ENCODE measurements at places on chromosomes 2 and 18. TPM values are rescaled to one million over a fixed set of nuclear protein-coding genes. Genes with fewer than 3 reads are reported as not detected.

HMSD gene
- not detected for total RNA-seq

ZNF519 gene
- 5.6 TPM for total RNA-seq

IMPACT gene
- 32.1 TPM for total RNA-seq

TMEM247 gene
- not detected for total RNA-seq

ITGB6 gene
- total RNA-seq, result not detected

KCNF1 gene
- total RNA-seq, result 1.9 TPM

CAPN14 gene
- not detected for total RNA-seq

UPP2 gene
- not detected for total RNA-seq

KYNU gene
- not detected for total RNA-seq

RTP5 gene
- total RNA-seq, result not detected

CENPA gene
- 42.0 TPM for total RNA-seq

CREG2 gene
- not detected for total RNA-seq

CERKL gene
- not detected for total RNA-seq

GNLY gene
- total RNA-seq, result not detected

MYO7B gene
- total RNA-seq, result 0.12 TPM

UGT1A8 gene
- not detected for total RNA-seq

TUBB8B gene
- 5.3 TPM for total RNA-seq

NT5DC4 gene
- not detected for total RNA-seq
